ENCODE measurements at places on chromosomes 5 and 9.

GRCh38 chr5:61704289-61704688 is 372.2 kb downstream of the ZSWIM6 start:
- DNase-seq: no peak

GRCh38 chr9:93346231-93347112 is 105.0 kb upstream of the FAM120A start:
- DNase-seq: no peak

GRCh38 chr9:89808076-89808755 is 203.4 kb downstream of the GADD45G start:
- DNase-seq: no peak

- DNase-seq: no peak
Measured at GRCh38 chr5:67910546-67910945, 305.0 kb upstream of the PIK3R1 start.

All from NB4 (cell line).